Fibroblast of villous mesenchyme (primary cell): ENCODE measurements at places on chromosomes 11 and 22. TPM values are rescaled to one million over a fixed set of nuclear protein-coding genes. Genes with fewer than 3 reads are reported as not detected.

GRCh38 chr11:93591247-93591898 is 48.2 kb upstream of the SMCO4 start:
- peak; percentile 94 for DNase-seq

DNA sequence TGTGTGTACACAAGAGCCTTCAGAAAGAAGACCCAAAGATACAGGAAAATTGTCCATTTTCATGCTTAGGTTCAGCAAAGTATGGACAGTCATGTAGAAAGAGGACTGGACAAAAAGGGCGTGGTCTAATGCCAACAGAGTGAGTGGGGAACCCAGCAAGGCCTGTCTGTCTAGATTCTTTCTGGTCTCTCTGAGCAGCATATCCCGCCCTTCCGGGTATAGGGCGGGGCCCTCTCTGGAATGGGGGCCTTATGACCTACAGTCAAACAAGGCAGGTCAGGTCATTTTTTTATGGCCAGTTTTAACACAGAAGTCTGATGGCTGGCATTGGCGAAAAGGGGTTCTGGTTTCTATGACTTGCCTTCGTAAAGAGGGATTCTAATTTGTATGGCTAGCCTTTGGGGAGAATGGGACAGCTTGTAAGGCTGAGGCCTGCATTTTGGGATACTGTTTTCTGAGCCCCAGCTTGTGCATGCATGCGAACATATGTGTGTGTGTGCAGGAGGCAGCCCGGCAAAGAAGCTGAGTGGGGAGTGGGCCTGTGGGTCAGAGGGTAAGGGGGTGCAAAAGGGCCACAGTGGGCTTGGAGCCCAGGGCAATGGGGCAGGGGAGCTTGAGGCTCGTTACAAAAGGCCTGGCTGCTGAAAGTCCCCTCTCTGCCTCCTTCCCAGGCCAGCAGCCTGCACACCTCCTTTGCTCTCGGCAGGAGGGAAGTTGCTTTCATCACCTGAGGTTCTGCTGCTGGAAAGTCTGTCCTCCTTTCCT is 130.5 kb upstream of the B3GAT1 start:
- no peak for DNase-seq

- DNase-seq, result peak; percentile 61
Measured at GRCh38 chr11:32071811-32072210, 19.1 kb upstream of the RCN1 start.

DNA sequence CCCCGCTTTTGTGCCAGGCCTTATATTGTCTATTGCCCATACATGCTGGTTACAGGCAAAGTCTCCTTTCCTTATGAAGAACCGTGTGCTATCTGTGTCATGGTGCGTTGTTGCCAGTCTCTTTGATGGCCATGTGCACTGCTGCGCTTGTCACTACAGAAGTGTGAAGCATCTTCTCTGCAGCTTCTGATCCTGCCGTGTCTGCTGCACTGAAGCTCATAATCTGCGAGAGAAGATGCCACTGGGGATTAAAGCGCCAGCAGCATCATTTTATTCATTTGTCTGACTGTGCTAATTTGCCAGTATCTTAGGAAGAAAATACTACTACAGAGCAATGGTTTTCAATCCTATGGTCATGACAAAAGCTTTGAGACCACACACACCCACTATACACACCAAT is 330.1 kb downstream of the FAT3 start:
- DNase-seq, result no peak

DNA sequence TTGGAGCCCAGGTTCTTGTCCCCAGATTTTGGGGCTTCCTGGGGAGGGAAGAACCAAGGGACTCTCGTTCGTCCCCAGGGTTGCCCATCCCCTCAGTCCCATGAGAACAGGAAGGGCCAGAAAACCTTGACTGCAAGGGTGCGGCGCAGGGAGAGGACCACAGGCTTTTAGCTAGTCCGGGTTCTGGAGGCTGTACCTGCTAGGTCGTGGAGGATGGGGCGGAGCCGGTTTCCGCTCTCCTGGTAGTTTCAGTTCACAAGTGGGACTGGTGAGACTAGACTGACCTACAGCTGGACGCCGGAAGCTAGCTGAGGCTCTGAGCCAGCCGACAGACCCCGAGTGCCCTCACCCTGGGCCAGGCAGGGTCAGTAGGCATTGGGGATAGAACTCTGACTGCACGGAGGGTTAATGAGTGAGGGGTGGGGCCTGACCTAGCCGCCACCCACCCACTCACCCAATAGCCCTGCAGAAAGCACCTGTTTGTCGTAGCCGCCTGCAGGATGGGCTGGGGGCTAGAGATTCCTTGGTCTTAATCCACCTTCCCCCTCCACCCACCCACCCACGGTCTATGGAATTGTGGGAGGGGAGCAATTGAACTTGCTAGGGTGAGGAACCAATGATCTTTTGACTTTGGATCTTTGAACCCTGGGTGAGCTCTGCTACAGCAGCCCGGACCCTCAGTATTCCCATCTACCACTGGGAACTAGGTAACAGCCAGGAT is 1.5 kb downstream of the MAFF start:
- peak; percentile 65 for DNase-seq

GRCh38 chr11:116638463-116638862 is 134.3 kb downstream of the BUD13 start:
- no peak for DNase-seq

GRCh38 chr22:24519496-24519895 is 24.4 kb downstream of the UPB1 start:
- DNase-seq, result no peak

GRCh38 chr22:20180245-20180630 is 29.4 kb upstream of the CCDC188 start:
- no peak for DNase-seq

DNA sequence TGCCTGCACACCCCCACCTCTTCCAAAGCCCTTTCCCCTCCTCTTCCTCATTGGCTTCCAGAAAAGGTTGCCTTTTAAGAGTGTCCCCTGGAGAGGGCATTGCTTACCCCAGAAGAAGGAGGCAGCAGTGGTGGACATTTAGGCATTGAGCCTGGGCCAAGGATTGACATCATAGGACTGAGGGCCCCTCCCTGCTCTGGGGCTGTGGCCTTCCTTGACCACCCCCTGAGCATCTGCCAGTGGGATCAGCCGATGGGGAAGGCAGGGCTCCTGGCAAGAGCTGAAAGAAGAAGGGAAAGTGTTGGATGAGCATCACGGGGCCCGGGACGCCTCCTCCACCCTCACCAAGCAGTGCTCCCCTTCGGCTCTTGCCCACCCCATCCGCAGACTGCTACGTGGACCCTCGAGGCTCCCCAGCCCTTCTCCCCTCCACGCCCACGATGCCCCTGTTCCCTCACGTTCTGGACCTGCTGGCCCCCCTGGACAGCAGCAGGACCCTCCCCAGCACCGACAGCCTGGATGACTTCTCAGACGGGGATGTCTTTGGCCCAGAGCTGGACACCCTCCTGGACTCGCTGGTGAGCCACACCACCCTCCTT is 37.4 kb downstream of the ZC3H7B start:
- DNase-seq, result no peak

GRCh38 chr11:16561150-16561549 is 177.3 kb upstream of the C11orf58 start:
- peak; percentile 23 for DNase-seq

DNA sequence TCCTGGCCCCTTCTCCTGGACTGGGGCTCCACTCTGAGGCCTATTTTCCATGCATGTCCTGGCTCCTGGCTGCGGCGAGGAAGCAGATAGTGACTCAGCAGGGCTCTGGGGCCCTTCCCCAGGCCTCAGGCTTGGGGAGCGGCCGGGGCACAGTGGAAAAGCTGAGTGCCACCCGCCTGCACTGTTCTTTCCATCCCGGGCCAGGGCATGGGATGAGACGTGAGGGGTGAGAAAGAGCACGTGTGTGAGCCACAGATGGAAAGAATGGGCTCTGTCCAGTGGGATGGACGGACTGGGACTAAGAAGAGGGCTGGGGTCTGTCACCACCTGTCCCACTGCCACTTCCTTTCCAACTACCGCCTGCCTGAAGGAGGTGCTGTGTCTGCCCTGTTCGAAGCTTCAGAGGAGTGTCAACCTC is 12.8 kb downstream of the SLC37A2 start:
- no peak for DNase-seq

DNA sequence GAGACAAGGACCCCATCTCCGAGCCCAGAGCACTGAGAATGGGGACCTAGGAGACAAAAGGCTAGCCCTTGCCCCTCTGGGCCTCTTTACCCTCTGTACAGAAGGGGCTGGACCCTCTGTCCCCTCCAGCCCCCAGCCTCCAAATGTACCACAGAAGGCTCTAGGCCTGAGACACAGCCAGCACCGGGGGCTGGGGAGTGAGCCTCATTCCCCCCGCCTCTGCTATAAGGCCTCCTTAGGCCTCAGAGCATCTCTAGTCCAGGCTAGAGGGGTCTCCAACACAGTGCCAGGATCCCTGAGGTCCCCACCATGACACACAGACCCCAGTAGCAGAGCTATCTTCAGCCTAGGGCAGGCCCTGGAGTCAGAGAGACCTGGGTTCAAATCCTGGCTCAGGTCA is 4.8 kb downstream of the SMTN start:
- no peak for DNase-seq

- DNase-seq, result peak; percentile 97
Measured at GRCh38 chr11:3049430-3050243, 7.6 kb downstream of the CARS1 start.

GRCh38 chr22:47547239-47547661 is 784.8 kb downstream of the TBC1D22A start:
- DNase-seq, result no peak

- DNase-seq, result no peak
Measured at GRCh38 chr11:110738641-110739040, 26.4 kb upstream of the ARHGAP20 start.

DNA sequence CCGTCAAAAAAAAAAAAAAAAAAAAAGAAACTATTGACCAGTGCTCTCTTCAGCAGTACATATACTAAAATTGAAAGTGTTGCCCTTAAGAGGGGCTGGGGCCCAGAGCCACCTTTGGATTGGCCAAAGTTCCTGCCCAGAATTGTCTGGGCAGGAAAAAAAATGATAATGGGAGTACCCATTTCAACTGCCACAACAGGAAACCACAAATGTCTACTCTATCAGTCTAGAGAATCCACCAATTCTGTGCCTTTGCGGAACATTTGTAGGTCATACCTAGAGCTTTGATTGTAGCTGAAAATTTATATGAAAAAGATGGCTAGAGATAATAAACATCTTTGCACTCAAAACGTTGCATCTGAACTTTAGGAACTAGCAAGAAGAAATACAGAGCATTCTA is 69.4 kb downstream of the FAM76B start:
- no peak for DNase-seq

DNA sequence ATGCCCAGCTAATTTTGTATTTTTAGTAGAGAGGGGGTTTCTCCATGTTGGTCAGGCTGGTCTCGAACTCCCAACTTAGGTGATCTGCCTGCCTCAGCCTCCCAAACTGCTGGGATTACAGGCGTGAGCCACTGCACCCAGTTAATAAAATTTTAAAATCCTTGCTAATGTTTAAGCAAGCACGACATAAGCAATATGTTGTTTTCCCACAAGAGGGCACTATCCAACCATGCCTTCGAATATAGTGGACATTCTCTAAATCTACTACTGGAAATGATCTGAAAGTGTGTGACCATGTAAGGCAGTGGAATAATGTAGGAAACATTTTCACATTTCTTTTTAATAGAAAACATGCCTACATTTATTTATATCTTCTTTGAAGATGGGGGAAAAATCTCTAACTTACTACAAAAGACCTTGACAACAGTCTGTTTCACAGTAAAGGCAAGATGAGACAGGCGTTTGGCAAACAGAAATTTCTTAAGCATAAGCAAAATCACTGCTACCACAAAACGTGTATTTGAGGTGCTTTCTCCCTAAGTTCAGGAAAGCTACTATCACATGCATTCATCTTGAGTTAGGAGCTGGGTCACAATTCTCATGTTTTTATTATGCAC is 38.2 kb downstream of the PITPNB start:
- DNase-seq, result peak; percentile 86

- DNase-seq, result no peak
Measured at GRCh38 chr11:122563761-122564160, 91.8 kb upstream of the UBASH3B start.

DNA sequence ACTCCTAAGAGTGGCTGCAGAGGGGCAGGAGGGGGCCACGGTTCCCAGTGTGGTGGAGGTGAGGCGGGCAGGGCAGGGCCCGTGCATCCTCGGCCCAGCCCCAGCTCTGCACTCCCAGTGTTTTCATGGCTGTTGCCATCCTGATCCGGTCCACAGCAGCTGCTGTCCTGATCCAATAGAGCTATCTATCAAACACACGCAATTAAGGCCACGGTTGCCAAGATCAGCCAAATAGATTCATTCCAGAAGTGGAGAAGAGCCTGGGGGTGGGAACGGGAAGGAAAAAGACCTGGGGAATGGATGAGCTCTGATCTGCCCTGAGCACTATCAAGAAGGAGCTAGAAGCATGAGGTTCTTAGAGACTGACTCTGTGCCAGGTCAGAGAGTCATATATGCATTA is 160.9 kb upstream of the SYT13 start:
- DNase-seq, result no peak

DNA sequence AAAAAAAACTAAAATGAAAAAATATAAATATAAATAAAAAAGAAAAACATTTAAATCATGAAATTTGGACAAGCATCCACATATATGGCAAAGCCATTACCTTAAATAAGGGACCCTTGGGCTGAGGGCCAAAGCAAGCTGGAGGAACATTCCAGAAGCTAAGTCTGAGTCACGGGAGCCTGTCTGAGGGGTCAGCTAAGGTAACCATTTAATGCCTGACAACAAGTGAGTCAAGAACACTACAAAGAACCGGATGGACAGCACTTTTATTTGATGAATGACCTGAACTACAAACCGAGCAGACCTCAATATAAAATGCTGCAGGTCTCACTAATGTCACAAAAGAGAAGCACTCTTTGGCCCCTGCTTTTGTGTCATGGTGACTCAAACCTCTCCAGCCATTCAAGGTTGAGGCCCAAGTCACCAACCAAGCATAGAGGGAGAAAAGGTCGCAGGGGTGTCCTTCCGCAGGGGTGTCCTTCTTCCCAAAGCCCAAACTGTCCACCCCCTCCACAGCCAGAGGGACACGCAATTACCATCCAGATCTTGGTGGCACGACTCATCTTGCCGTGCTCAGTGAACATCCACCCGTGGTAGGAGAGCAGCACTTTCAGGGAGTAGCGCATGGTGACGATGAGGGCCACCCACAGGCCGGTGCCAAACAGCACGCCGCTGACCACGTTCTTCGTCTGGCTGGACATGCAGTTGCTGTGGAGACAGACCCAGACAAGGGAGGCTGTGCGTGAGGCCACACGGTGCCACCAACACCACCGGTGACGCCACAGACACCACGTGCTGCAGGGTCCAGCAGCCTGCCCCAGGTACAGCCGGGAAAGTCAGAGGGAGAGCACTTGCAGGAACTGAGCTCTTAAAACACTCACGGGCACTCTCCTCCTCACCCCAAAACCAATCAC is 34.5 kb downstream of the CPT1A start:
- DNase-seq, result peak; percentile 78

The TMEM151A gene
- under 0.01 TPM in 1 of 2 replicates, not detected in the other for total RNA-seq

The NLRP10 gene
- total RNA-seq, result 3.9 and 9.1 TPM in 2 replicates

The LRRC74B gene
- not detected in 2 replicates for total RNA-seq

The LIPT2 gene
- total RNA-seq, result 1.7 and 2.9 TPM in 2 replicates

The CSRP3 gene
- total RNA-seq, result not detected in 2 replicates

The SYNGR1 gene
- 8.6 and 12.2 TPM in 2 replicates for total RNA-seq

The C11orf52 gene
- total RNA-seq, result 0.32 and 0.86 TPM in 2 replicates

The OR56A5 gene
- total RNA-seq, result not detected in 2 replicates

The TCN2 gene
- 3.9 and 7.4 TPM in 2 replicates for total RNA-seq

The CHRNA10 gene
- total RNA-seq, result 0.86 and 0.97 TPM in 2 replicates

The MIF gene
- 133 and 161 TPM in 2 replicates for total RNA-seq
